Glutamatergic neuron (in vitro differentiated cells): ENCODE measurements at places on chromosomes 16 and 17. TPM values are rescaled to one million over a fixed set of nuclear protein-coding genes. Genes with fewer than 3 reads are reported as not detected.

DNA sequence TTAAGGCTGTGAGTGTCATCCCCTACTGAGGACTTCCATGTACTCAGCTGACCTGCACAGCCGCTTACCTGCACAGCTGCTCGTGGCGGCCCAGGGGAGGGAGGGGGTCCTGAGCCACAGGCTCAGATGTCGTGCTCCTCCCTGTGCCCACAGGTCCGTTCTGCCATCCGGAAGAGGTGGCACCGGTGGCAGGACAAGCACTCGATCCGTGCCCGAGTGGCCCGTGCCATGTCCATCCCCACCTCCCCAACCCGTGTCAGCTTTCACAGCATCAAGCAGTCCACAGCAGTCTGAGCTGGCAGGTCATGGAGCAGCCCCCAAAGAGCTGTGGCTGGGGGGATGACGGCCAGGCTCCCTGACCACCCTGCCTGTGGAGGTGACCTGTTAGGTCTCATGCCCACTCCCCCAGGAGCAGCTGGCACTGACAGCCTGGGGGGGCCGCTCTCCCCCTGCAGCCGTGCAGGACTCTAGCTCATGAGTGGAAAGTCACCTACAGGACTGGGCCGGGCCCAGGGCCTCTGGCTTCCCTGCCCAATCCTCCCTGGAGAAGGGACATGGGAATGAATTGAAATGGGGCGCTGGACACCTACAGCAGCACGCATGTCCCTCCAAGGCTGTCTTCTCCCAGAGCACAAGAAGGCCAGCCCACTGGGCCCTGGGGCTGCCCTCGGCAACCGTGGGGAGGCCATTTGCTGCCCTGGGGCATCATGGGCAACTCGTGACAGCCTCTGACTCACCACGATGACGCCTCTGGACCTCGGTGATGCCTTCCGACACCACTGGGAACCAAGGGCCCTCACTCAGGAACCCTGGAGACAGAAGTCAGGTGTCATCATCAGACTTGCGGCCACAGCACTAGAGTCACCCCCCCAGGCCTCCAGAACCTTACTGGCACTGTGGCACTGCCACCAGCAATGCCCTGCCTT is 9.9 kb upstream of the SPPL2C start:
- no peak for DNase-seq

DNA sequence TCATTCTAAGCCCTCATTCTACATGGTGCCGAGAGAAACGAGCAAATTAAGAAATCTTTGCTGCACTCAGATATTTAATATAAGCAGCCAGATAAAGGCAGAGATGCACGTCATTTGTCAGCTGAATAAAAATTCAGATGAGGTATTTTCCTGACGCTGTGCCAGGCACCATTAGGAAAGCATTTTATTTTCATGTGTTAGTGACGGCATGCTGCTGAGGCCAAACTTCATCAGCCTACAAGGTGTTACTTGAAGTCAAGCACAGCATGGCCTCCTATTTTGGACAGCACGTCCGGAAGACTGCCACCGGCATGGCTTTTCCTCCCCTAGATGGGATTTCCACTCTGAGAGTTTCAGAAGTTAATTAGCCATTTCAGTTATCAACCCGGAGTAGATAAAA is 70.3 kb downstream of the IRX3 start:
- no peak for DNase-seq

- no peak for DNase-seq
Observed at GRCh38 chr16:88113545-88114045, 162.4 kb downstream of the BANP start.

- no peak for DNase-seq
Observed at GRCh38 chr17:32602396-32602795, 115.6 kb downstream of the CDK5R1 start.

GNAO1 gene
- 250 TPM for total RNA-seq

ASPA gene
- not detected for total RNA-seq

MYH1 gene
- total RNA-seq: not detected
